ENCODE measurements at places on chromosomes 4 and X. TPM values are rescaled to one million over a fixed set of nuclear protein-coding genes. Genes with fewer than 3 reads are reported as not detected.

DNA sequence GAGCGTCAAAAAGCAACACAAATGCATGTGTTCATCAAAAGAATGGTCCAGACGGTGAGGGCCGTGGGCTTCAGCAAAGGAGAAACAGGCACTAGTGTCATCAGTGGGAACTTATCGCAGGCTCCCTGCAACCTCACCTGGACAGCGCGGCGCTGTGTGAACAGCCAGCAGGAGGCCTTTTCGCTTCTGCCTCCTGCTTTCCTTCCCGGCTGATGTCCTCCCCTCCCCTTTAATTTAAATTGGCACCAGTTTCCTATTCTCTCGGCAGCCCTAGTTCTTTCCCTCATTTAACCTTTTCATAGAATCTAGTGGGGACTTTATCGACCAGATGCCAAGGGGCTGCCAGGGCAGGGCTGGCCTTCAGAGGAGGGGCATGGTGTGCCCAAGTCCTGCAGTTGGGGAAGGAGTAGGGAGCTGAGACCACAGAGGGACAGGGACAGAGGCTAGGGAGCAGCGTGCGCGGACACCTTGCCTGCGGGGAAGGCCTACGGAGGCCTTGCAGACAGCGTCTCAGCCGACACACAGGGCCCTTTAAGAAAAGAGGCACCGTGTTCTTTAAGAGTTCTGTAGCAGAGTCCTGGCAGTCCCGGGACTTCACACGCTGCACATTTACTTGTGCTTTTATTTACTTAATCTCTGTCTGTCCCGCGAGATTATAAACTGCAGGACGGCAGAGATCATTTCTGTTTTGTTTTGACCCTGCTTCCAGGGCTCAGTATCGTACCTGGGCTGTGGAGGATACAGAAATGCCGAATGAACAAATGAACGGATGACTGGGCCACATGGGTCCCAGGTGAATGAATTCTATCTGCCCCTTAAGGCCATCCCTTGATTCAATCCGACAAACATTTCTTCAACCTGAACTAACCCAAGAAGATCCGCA is 8.4 kb upstream of the SORBS2 start:
- no peak for DNase-seq

- DNase-seq: no peak
Observed at GRCh38 chr4:1460967-1461868, 55.0 kb upstream of the NKX1-1 start.

DNA sequence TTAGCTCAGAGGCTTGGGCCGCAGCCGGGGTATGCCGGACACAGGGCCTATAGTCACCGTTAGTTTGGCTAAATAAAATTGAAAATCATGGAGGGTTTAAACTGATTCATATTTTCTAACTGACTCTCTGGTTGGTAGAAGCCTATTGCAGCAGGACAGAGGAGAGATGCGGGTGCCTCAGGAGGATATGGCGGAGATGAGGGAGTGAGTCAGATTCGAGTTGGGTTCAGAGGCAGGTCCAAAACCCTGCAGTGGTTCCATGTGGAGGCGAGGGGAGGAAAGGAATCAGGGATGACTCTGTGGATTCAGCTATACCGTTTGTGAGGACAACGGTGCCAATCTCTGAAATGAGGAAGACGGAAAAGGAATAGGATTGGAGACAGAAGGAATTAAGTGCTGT is 176.6 kb downstream of the PALLD start:
- DNase-seq: no peak

Gene CXCL1
- total RNA-seq: not detected

DNA sequence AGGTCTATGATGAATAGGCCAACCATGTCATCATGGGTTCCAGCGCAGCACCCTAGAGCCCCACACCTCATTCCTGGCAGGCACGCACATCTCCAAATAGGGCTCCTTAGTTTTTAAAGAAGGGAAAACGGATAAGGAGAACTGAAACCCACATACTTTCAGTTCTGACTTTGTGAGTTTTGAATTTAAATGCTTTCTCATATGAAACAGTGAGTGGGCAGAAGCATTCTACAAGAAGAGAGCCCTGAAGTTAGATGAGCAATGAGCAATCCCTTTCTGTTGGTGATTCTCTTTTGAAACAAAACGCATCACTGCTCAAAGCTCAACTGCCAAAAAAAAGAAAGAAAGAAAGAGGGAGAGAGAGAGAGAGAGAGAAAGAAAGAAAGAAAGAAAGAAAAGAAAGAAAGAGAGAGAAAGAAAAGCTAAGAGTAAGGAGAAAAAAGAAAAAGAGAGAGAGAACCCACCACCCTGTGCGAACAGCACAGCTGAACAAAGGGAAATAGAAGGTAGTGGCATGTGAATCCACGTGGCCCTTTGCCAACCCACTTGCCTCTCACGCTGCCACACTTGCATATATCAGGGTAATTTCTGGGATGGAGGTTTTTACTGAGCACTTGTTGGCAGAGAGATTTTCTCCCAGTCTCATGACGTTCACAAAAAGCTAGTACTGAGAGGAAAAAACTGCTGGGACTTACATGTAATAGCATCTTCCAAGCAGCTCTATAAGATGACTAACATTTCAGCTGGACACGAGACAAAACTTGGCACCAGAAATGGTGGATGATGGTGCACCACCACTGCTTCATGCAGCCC is 31.0 kb downstream of the TMSB4X start:
- DNase-seq: peak; percentile 44

Gene GAGE1
- not detected for total RNA-seq

DNA sequence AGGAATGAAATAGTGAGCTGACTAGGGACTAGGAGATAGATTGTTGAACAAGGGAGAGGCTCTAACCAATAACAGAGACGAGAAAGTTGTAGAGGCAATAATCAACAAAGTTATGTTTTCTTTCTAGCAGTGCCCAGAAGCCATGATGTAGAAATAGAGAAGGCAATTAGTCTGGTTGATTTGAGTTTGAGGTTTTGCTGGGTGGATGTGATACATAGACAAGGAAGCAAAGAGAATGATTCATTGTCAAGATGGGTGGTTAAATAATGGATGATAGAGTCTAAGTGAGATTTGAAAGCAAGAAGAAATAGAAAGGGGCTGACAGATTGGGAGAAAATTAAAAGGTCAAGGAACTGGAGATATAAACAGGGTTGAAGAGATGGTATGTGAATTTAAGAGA is 11.2 kb downstream of the RBM41 start:
- DNase-seq: no peak

Gene UNC5C
- not detected for total RNA-seq

GRCh38 chr4:37964734-37965457 is 4.7 kb downstream of the PTTG2 start:
- no peak for DNase-seq

- DNase-seq: no peak
Observed at GRCh38 chrX:138791551-138791950, 80.0 kb upstream of the FGF13 start.

All from activated CD4-positive, alpha-beta T cell treated with anti-CD3 and anti-CD28 coated beads for 36 hours (primary cell).